ENCODE measurements at places on chromosomes 16 and 17.

GRCh38 chr17:73291260-73291801, 20.5 kb downstream of the CDC42EP4 start:
- no peak for DNase-seq

- DNase-seq: no peak
These were observed 134.8 kb downstream of the HS3ST2 start for GRCh38 chr16:22948603-22949368.

GRCh38 chr16:82419332-82419731, 207.4 kb upstream of the CDH13 start:
- no peak for DNase-seq

DNA sequence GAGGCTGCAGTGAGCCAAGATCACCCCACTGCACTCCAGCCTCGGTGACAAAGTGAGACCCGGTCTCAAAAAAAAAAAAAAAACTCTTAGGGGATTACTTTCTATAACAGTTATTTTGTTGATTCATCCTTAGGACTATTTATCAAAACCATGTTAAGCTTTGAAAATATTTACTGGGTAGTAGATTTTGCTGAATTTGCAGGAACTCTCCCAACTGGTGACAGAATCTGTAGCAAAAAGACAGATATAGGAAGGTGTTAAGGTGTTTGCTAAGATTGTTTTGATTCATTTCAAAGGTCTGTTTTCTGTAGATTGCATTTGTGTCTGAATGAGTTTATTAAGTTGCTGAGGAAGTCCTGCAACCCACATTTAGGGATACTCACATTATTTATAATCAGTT, 192.6 kb downstream of the PRKCA start:
- DNase-seq: no peak

- DNase-seq: no peak
These were observed 123.2 kb upstream of the AXIN2 start for GRCh38 chr17:65684631-65685030.

GRCh38 chr16:83813823-83814658, 6.3 kb downstream of the HSBP1 start:
- no peak for DNase-seq

DNA sequence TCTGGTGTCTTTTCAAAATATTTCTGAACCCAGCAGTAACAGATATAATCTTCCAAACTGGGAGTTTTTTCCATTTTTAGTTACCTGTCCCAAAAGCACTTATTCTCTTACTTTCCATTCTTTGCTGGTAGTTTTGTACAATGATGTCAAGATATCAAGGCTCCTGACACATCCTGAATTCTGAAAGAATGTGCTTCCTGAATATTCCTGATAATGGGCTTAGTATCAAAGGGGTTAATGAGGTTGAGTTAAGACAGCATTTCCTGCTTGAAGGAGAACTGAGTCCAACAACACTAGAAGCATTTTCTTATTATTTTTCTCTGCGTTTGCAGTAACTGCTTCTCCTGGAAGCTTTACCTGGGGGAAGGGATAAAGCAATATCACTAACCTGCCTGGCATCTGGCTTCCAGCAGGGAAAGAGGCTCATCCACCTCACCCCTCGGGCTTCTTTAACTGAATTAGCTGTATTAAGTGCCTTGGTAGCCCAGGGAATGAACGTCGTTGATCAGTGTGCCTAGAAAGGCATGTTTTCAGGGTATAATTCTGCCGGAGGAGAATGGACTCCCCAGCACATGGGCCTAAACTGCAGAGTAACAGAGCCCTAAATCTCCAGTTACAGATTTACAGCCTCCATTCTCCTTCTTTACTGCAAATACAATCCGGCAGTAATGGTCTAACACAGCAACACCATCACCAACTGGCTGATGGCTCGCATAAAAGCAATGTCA, 134.4 kb downstream of the SNX11 start:
- DNase-seq: no peak

DNA sequence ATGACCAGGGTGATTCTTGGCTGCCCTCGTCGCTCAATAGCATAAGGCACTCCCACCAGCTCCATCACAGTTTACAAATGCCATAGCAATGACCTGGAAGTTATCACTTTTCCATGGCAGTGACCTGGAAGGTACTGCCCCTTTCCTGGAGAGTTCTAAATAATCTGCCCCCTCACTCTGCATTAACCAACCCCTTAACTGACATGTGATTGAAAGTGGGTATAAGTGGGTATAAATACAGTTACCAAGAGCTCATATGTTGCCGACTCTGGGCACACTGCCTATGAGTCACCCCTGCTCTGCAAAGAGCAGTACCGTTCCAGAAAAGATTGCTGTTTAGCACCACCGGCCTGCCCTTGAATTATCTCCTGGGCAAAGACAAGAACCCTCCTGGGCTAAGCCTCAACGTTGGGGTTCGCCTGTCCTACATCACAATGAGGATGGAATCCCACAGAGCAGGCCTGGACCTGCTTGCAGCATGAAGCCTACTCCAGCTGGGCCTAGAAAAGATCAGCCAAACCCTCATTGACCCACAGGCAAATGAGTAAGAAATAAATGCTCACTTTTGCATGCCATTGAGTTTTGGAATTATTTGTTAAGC, 95.2 kb upstream of the SEC14L1 start:
- DNase-seq: no peak

DNA sequence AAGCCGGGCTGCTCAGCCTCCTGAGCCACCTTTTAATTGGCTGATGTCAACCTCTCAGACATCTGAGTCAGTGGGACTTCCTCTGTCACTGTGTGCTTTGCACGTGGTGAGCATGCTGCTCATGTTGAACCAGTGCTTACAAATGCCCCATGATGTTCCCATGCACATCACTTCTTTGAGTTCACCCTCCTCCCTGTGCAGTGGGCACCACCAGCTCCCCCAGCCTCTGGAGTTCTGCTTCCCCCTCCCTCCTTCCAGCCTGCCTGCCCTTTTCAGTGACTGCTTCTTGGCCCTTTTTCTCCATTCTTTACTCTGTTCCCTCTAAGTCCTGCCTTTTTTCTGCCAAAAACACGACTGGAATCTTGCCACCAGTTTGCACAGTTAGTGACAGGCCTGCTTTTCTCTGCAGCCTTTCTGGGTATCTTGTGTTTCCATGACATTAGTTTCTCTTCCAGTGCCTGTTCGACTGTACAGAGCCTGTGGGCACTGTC, 41.6 kb downstream of the USP10 start:
- DNase-seq: no peak

DNA sequence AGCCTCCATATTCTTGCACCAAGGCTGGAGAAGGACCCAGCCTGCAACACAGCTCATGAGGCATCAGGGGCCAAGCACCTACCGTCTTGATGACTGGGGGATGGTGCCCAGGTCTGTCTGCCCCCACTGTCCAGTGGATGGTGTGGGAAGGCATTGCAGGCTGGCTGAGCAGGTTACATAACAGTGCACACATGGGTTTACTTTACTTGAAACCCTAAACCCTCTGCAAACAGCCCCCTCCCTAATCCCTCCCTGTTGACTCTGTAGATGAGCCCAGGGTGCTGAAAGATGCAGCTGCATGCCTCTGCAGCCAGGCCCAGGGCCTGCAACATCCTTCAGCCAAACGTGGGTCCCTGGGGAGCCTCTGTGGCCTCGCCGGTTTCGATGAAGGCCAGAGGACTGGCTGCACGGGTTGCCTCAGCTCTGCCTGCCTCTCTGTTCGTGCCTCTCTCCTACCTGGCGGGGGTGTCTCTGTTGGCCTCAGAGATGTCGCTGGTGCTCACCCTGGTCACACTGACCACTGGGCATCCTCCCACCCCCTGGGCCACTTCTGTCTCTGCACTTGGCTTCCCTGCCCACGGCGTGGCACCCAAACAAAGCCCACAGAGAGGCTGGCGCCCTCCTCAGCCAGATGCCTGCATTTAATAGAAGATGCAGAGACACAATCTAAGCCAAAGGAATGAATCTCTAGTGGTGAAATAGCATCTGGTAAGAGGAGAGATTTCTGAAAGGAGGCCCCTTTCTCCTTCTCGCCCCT, 95.1 kb downstream of the METRNL start:
- DNase-seq: no peak

DNA sequence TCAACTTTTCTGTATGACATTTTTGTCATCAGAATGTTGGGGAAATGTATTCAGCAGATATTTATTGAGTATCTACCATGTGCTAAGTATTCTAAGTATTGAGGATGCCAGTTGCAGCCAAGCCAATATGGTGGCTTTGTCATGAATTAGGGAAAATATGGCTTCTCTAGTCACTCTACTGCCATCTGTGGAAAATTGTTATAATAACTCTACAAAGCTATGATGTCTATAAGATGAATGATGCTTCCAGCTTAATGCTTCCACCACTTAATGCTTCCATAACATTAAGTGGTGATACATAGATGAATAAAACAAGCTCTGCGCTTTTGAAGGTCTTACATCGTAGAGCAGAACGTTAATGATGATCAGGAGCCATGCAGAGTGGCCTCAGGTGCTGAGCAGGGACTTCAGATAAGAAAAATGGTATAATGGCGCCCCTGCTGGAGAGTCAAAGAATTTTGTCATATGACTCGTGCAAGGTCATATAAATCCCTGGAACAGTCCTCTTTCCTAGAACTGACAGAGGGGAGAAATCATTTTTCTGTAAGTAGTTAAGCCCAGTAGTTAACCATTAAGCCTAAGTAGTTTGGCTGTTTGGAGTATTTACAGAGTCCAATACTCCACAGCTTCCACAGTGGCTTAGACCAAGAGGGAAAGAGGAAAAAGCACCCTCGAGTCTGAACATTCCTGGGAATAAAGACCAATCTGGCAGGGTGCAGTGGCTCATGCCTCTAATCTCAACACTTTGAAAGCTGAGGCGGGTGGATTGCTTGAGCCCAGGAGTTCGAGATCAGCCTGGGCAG, 2.7 kb upstream of the TMIGD1 start:
- DNase-seq: peak; percentile 26

GRCh38 chr16:31356566-31357323, 1.8 kb downstream of the ITGAX start:
- no peak for DNase-seq

DNA sequence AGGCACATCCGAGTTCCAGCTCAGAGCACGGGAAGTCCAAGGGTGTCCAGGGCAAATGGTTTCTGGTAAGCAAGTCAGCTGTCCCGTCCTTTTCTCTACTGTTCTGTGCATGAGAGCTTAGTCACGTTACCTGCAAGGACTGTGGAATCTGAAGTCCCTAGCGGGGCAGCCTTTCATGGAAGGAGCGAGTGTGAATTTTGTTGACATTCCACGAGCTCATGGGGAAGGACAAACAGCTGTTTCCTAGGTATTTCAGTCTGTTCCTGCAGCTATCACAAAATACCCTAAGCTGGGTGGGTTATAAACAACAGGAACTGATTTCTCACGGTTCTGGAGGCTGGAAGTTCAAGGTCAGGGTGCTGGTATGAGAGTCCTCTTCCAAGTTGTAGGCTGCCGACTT, 109.2 kb downstream of the SDR42E1 start:
- no peak for DNase-seq

- DNase-seq: no peak
These were observed 264.4 kb upstream of the MON1B start for GRCh38 chr16:76926595-76926994.

- DNase-seq: no peak
These were observed 112.9 kb downstream of the ANKRD11 start for GRCh38 chr16:89377453-89377848.

DNA sequence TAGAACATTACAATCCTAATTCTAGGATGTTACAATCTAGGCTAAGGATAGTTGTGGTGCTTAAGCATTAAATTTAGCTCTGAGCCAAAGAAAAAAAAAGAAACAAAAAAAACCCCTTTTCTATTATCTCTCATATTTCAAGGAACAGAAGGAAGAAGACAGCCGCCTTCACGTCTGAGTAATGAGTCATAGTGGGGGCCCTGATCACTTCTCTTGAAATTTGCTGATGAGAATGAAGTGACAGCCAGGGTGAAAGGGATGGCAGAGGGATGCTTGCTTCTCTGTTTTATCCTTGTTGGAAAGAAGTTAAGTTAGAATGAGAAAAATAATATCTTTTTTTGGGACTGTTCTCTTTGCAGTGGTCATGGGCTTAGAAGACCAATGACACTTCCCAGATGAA, 82.6 kb upstream of the MPHOSPH6 start:
- no peak for DNase-seq

DNA sequence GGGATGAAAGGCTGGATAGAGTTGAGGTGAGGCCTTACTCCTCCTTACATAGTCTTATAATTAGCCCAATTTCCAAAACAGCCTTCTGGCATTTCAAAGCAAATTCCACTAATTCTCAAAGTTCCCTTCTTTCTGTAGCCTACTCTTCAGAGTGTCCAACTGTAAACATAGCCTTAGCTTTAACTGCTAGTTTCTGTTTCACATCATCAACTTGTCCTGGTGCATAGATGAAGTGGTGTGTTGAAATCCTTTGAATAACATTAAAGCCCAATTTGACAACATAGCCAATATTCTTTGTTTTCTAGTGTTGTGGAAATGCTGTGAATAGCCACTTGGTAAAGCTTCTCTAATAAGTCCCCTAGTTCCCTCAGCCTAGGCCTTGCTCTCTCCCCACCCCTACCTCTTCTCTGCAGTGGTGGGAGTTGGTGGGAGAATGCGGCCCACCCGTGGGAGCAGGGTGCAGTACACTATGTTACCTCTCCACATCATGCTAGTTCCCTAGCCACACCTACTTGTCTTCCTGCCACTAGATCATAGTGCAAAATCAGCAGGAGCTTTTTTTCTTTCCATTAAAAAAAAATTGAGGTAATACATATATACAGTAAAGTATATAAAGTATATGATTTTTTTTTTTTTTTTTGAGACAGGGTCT, 127.0 kb upstream of the HAS3 start:
- no peak for DNase-seq

- DNase-seq: no peak
These were observed 43.1 kb downstream of the MAP2K6 start for GRCh38 chr17:69457603-69458002.

DNA sequence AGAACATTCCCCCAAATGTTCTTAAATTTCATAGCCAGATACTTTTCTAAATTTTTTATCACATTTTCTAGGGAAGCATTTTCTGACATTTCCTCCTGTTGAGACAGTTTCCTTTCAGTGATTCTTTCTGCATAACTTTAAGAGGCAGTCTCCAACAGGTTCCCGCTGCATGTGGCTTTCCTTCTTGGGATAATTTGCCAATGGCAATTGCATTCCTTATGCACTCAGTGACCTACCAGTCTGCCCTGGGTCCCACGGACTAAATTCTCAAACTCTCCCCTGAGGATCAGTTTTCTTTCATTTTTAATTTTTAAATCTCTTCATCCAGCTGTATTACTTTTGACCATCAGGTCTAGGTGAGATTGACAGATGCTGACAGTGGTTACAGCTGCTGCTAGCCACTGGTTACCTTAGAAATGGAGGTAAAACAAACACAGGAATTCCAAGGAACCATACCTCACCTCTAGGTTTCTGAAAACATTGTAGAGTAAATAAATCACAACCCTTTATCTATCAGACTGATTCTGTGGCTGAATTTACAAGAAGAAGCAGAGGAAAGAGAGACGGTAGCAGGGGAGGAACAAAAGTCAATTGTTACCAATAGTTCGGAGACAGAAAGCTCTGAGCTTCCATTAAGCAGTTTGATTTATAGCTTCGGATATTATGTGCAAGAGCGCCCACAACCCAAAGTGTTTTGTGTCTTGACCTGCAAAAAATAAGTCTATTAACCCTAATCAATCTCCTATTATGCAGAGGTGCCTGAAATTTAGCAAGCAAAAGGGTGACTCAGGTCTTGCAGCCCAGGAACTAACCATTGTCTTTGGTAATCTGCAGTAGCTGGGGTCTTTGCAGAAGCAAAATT, 216.0 kb downstream of the PMP22 start:
- DNase-seq: no peak

Data from stimulated activated naive CD4-positive, alpha-beta T cell (primary cell).